NCI-H2227 treated with DMSO at 0.1 percent for 48 hours (cell line): ENCODE measurements at places on chromosomes 4 and X.

- DNase-seq = no peak
These were observed 30.6 kb upstream of the ANTXR2 start for GRCh38 chr4:80103629-80104028.

GRCh38 chr4:7286798-7287197 is 94.5 kb downstream of the SORCS2 start:
- DNase-seq = no peak

DNA sequence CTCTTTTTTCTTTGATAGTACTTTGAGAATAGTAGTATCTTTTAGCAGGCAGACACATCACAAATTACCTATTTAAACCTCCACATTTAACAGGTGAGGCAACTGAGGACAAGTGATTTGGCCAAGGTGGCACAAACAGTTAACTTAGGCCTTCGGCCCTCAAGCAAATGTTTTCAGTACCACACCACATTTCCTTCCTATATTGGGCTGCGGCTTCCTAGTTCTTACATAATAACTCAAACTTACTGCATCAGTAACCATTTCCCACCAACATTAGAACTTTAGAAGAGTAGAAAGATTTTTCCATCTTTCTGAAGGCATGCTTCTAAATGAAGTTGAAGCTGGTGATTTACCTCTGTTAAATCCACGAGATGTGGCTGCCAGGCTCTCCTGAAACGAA is 63.2 kb upstream of the SLC4A4 start:
- no peak for DNase-seq

DNA sequence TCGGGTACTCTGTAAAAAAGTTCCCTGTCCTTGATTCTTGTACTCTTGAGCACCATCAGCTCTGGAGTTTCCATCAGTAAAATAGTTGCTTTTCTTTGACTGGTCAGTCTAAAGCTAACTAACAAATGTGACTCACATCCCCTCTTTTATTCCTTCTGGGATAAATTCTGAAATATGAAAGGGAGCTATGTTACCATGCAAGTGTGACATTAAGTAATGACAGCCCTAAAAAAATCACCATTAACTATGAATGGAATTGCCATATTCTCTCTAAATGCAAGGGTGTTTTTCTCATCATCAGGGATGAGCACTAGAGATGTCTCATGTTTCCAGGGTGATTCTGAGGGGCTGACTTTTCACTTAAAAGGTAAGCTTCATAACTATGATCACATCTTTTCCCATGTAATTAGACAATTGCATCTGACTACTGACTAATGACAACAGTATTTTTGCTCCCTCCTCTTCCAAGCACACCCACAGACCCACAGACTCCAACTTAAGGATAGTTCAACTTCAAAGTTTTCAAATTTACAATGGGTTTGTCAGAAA is 26.9 kb upstream of the RASGEF1B start:
- no peak for DNase-seq
